ENCODE measurements at places on chromosomes 6 and 20.

- DNase-seq, result no peak
Observed at GRCh38 chr6:160015778-160016684, 47.1 kb downstream of the IGF2R start.

DNA sequence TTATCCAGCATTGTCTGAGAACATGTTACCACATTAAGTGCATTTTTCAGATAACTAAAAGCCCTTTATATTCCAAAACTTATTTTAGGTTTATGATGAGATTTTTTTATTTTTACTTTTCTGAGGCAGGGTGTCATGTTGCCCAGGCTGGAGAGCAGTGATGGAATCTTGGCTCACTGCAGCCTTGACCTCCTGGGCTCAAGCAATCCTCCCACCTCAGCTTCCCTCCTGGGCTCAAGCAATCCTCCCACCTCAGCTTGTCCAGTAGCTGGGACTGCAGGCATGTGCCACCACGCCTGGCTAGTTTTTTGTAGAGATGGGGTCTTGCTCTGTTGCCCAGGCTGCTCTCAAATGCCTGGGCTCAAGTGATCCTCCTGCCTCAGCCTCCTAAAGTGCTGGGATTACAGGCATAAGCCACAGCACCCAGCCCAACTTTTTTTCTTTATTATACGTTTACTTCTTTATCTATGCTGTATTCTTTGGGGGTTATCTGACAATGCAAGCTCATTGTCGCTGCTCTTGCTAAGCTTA, 6.2 kb downstream of the DYNLT1 start:
- no peak for DNase-seq

DNA sequence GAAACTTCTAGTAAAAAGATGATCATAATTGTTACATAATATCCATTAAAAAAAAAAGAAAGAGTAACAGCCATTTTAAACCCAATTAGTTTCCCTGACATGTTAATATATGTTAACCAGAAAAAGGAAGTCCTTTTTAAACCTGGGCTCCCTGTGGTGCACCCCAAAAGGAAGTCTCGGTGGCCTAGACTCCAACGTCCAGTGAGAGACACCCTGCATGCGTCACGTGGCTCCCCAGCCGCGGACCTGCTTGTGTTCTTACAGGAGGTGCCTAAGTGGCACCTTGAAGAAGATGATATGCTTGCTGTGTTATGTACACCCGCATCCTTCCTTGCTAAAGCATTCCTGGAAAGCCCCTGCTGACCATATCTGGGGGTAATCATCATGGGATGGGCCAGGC, 50.1 kb downstream of the FOXC1 start:
- DNase-seq, result no peak

DNA sequence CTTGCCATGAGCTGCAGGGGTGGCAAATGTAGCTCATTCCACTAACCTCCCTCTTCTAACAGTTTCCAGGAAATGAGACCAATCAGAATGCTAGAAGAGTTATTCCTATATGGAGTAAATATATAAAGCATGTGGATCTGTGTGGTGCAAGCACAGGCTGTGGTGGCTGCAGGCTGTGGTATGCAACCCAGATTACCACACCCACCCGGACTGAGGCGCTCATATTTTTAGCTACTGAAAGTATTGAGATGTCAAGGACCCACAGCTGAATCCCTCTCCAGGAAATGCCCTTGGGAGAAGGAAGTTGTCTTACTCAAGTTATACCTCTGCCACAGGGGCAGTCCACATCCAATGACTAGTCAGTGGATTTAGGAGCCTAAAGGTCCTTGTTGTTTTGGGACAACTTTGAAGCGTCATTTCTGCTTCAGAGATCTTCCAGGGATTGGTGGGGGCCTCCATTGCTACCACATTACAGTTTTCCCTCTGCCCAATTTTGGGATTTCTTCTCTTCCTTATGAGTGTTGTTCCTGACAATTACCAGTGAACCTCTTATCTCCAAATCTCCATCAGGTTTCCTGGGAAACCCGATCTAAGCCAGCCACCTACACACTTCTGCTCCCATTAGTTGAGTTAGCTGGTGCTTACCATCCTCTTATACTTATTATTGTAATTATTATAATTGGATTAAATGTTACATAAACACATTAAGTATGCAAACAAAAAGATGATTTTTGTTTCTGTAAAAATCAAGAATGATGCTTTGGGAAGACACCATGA, 12.1 kb upstream of the REPS1 start:
- peak; percentile 20 for DNase-seq

GRCh38 chr6:56311533-56312448, 64.4 kb upstream of the COL21A1 start:
- no peak for DNase-seq

- DNase-seq, result no peak
Observed at GRCh38 chr20:23226612-23227265, 123.9 kb upstream of the NXT1 start.

DNA sequence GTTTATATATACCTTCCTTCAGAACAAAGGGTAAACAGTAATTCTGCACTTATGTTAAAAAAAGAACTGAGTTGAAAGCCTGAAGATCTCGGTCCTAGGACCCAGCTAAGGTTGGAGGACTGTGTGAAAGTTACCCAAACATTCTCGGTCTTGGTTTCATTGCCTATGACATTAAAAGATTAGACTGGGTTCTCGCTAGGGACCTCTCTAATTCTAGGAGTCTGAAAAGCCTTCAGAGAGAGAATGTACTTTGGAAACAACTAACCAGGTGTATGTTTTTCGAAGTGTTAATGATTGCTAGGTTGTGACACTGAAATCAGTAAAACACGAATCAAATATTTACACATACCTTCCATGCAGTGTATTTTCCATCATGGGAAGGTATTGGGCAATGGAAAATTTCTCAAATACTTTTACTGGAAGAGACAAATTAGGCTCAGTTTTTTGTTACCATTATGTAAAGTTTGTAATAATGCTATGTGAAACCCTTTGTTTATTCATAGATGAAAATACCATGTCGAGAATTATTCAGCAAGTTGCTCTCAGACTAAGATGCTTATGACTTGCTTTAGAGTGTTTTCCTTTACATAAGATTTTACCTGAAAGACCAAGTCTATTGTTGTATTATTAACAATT, 113.7 kb upstream of the LOC128125822 start:
- DNase-seq, result no peak

DNA sequence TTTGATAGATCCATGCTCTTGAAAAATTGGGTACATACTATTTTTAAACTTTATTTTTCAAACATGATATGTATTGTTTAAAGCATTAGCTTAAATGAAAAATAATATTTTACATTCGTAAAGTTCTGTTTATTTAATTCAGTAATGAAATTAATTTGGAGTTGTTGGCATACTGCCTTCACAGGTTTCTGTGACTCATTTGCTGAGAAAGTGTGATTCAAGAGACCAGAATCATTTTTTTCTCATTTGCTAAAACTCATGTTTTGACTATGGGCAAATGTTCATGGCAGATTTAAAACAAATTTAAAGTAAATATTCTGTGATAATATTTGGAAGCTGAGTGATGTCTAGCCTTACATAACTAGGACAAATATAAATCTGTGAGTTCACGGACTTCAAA, 230.4 kb downstream of the BCKDHB start:
- no peak for DNase-seq

GRCh38 chr20:30284281-30284905, 973.1 kb upstream of the DEFB115 start:
- DNase-seq, result no peak

- no peak for DNase-seq
Observed at GRCh38 chr6:105616521-105616920, 213.6 kb upstream of the PREP start.

- no peak for DNase-seq
Observed at GRCh38 chr6:141906569-141907080, 226.1 kb upstream of the GJE1 start.

DNA sequence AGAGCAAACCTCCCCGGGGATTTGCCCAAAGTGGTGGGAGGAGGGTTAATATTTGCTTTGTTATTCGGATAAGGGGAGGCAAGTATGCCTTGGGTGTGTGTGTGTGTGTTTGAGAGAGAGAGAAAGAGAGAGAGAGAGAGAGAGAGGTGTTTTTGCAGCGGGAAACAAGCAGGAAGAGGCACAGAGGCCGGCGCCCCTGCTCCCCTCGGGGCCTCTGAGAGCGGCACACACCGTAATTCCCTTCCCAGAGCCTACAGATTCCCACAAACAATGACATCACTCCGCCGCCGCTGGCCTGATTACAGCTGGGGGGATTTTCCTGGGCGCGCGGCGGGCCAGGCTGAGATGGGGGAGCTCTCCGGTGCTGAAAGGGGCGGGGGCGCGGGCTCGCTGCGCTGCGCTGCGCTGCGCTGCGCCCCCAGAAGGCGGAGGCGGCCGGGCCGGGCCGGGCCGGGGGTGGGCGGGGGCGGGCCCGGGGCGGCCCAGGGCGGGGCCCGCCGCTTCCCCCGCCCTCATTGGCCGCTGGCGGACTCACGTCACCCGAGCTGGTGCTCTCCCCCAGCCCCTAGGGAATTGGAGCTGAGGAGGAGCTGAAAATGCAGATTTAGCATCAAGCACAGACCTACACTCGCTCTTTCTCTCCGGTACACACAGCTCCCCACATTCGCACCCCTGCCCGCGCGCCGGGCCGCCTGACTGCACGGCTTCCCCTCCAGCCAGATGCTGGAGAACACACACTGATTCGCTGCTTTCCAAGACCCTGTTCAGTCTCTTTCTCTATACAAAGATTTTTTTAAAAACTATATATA, at the start of gene PCSK2:
TSS of gene PCSK2 (plus strand) at position 631 of the 809 bp plus-strand sequence. CDS start 266 bp downstream, outside the sequence.
- DNase-seq, result no peak

DNA sequence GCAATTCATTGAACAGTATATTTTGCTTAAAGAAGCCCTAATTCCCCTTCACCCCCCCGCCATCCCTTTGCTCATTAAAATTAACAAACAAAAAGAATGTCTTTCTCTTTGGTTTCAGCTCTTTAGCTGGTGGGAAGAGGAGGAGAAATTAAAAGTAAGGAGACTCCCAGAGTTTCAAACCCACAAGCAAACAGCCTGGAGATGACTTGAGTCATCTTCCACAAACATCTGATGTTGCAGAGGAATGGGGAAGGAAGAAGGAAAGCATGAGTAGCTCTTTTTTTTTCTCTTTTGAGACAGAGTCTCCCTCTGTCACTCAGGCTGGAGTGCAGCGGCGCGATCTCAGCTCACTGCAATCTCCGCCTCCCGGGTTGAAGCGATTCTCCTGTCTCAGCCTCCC, 189.6 kb downstream of the ADAT2 start:
- DNase-seq, result peak; percentile 29

DNA sequence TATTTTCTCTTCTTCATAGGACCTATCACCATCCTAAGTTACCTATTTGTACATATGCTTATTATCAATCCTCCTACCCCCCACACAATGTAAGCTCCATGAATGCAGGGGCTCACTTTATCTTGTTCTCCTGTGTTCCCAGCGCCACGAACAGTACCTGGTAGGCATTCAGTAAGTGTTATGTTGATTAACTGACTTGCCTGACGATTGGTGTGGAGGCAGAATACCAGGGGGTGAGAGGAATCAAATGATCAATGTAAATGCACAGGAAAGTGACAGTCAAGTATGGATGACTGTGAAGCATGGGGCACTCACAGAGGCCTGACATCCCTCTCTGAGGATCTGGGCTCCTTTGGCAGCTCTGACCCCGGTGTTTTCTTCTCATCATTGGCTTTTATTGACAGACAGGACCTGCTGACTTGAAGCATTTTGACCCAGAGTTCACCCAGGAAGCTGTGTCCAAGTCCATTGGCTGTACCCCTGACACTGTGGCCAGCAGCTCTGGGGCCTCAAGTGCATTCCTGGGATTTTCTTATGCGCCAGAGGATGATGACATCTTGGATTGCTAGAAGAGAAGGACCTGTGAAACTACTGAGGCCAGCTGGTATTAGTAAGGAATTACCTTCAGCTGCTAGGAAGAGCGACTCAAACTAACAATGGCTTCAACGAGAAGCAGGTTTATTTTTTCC, 6.1 kb upstream of the IFT52 start:
- DNase-seq, result no peak

GRCh38 chr6:6811128-6812009, 222.8 kb downstream of the LY86 start:
- peak; percentile 99 for DNase-seq

- DNase-seq, result no peak
Observed at GRCh38 chr20:38196592-38196991, 31.5 kb upstream of the TGM2 start.

DNA sequence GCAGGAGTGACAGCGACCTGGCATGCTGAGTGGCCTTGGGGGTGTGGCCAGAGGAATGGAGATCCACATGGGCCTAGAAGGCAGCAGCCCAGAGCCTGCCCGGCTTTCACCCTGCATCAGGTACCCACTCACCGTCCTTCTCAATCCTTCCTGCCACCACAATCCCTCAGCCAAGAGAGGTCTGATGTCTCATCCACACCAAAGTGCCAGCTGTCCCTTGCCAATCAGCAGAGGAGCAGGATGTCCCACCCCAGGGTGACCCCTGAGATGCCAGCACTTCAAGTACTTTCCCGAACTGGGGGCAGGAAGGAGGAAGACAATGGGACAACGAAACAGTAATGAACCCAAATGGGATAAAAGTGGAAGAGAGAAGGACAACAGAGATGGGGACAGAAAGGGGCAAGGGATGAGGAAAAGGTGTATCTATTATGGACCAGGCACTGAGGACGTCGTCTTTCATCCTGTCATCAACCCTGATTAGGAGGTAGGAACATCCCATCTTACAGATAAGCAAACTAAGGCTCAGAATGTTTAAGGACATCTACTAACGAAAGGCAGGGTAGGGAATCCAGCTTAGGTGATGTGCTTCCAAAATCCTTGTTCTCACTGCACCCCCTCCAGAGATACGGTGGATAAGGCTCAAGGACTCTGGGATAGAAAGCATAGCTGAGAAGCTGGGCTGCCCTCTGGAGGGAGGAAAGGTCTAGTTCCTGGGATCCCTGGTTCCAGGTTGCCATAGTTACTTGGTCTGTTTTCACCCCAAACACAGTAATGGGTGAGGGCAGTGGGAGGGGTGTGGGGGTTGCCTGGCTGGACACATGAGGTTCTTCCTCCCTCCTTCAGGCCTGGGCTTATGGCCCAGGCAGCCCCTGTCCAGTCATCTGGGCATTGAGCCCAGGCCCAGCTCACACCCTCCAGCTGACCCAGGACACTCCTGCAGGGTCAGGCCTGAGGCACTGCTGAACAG, 4.5 kb upstream of the TNXB start:
- DNase-seq, result no peak

GRCh38 chr6:72580281-72580940, 41.5 kb upstream of the KCNQ5 start:
- DNase-seq, result peak; percentile 68

DNA sequence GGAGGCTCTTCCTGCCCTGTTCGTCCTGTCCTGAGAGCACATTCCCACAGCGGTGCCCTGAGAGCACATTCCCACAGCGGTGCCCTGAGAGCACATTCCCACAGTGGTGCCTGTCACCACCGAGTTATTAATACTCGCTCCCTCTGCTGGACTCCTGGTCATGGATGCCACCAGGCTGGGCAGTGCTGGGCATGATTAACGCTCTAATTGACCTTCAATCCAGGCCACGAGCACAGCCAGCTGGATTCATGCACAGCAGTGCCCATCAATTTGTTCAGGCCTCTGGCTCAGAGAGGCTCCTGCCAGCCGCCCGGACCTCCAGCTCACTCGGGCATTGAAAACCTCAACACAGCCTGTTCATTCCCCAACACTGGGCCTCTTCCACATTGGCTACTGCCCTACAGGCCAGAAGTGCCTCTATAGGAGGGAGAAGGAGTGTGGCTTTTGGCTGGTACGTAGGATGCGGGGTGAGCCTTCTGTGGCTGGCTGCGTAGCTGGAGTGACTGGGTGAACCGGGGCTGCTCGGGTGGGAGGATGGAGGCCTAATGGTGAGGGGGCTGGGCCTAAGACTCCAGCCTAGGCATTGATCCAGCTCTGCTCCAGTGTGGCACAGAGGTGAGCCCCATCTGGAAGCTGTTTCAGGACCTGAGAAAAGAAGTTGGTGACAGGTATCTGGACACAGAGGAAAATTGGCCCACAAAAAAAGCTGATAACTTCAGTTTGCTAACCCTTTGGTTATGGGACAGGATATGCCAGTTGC, 9.3 kb downstream of the IP6K3 start:
- DNase-seq, result no peak

All from foreskin keratinocyte (primary cell).